Neural progenitor cell (in vitro differentiated cells): ENCODE measurements at places on chromosomes 1 and 21. TPM values are rescaled to one million over a fixed set of nuclear protein-coding genes. Genes with fewer than 3 reads are reported as not detected.

GRCh38 chr21:29832217-29832616 is 107.6 kb downstream of the GRIK1 start:
- H3K27me3 ChIP-seq = no peaks in the 10 kb centered on the region
- no peak overlapping the region for H3K4me3 ChIP-seq
- no peaks in the 10 kb centered on the region for H3K4me1 ChIP-seq
- no peak overlapping the region for H3K27ac ChIP-seq
- DNase-seq = no peak

- no peaks in the 10 kb centered on the region for H3K4me1 ChIP-seq
- H3K4me3 ChIP-seq = no peak overlapping the region
- H3K27me3 ChIP-seq = no peaks in the 10 kb centered on the region
- DNase-seq = no peak
- H3K36me3 ChIP-seq = no peaks in the 10 kb centered on the region
These were observed 40.1 kb upstream of the MCOLN3 start for GRCh38 chr1:85088408-85088784.

GRCh38 chr1:34640654-34641401 is 114.0 kb upstream of the GJB5 start:
- no peak overlapping the region for H3K4me3 ChIP-seq
- H3K27ac ChIP-seq = peak overlapping the region; percentile 75
- peaks cover 13% of the 10 kb centered on the region for H3K4me1 ChIP-seq
- no peaks in the 10 kb centered on the region for H3K36me3 ChIP-seq
- peak; percentile 74 for DNase-seq

The GBP6 gene
- not detected in 2 replicates for total RNA-seq

The HORMAD1 gene
- not detected in 2 replicates for total RNA-seq
